ENCODE measurements at places on chromosomes 4 and X.

- DNase-seq, result no peak
Measured at GRCh38 chr4:99234331-99235010, 15.4 kb upstream of the ADH6 start.

- no peak for DNase-seq
Measured at GRCh38 chrX:142001934-142002333, 98.2 kb downstream of the MAGEC1 start.

DNA sequence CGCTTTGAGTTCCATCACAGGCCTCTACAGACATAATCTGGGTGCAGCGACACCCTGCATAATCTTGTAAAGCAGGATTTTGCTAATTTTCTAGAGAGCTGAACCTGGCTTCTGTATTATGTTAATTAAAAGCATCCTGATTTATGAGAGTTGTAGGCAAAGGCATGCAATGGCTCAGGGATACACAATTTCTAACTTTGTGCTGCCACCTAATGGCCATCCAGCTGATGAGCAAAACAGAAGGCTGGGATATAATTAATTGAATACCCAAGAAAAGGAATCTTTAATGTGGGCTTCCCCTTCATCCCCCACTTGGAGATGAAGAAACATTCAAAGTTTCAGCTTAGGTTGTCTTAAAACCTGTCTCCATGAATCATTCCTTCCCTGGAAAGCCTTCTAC, 78.1 kb downstream of the BMP15 start:
- peak; percentile 10 for DNase-seq

DNA sequence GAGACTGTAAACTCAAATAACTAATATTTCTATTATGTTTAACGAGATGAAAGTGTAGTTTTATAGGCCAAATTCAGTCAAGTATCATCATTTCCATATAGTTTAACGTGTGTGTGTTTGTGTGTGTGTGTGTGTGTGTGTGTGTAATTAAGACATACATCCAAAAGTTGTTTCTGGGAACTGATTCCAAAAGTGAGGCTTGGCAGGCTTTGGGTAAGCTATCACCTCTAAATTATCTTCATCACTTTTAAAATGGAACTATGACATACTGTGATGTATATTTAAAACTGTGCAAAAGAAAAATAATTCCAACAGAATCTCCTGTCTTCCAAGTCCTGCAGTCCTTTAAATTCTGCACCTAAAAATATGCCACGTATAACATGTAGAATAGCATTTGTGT, 19.1 kb upstream of the SLC25A4 start:
- DNase-seq, result no peak

DNA sequence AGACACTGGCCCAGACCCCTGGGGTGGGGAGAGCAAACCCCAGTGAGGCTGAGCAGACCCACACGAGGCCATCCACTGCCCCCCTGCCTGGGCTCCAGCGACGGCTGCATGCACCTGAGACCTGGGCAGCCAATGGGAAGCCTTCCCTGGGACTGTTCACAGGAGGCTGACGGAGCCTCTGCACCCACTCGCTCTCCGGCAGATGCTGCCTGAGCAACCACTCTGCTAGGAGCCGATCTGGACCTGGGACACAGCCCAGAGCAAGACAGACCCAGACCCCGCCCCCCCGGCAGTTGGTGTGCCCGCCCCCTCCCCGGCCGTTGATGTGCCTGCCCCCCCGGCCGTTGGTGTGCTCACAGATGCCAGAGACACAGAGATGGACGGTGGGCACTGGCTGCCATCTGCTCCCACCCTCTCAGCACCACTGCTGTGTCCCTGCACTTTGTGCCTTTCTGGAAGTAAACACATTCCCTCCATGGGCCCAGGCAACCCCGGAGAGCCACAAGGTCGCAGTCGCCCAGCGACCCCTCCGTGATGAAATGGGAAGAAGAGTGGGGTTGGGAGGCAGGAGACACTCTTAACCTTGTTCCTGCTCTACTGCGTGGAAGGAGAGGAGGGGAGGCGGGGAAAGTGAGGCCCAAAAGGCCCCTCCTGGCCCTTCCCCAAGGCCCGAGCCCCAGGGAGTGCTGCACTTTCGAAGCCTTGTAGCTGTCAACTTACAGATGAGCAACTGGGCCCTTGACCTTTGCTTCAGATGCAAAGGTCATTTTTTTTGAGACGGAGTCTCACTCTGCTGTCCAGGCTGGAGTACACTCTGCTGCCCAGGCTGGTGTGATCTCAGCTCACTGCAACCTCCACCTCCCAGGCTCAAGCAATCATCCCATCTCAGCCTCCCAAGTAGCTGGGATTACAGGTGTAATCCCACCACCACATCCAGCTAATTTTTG, 62.0 kb downstream of the ZFYVE28 start:
- no peak for DNase-seq

GRCh38 chrX:69307756-69308155, 142.5 kb upstream of the PJA1 start:
- no peak for DNase-seq

GRCh38 chr4:169267070-169267469, 3.7 kb downstream of the SH3RF1 start:
- no peak for DNase-seq

DNA sequence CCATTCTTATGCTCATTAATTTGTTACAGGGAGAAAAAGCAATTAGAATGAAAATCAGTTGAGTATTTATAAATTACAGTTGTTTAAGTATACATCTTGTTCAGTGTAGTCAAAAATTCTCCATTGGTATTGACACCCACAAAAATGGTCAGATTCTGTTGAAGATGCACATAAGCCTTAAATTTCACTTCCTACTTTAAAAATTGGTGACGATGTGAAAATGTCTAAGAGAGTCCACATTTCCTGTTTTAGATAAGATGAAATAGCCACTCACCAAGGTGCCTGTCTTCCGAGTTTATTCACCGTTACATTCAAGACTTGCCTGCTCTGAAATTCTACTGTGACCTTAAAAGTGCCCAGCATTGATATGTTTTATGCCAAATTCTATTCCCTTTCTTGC, 93.6 kb downstream of the GPR143 start:
- no peak for DNase-seq

- no peak for DNase-seq
Measured at GRCh38 chr4:62130230-62130629, 930.1 kb downstream of the ADGRL3 start.

GRCh38 chr4:4782969-4783368, 76.5 kb upstream of the MSX1 start:
- DNase-seq, result no peak

DNA sequence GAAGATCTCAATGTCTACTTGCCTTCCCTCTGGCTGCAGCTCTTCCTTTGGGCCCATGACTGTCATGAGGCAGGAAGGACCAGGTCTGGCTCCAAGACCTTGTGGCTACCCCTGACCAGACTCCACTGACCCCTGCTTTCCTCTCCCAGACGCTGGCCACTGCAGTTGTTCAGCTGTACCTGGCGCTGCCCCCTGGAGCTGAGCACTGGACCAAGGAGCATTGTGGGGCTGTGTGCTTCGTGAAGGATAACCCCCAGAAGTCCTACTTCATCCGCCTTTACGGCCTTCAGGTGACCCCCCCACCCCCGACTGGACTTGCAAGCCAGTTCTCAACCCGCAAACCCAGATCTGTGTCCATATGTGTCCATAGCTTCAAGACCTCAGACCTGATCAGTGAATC, 535 bp downstream of the WAS start:
- DNase-seq, result no peak

GRCh38 chr4:4259484-4260100, 11.6 kb upstream of the TMEM128 start:
- DNase-seq, result no peak
